ENCODE measurements at places on chromosomes 3 and 15.

DNA sequence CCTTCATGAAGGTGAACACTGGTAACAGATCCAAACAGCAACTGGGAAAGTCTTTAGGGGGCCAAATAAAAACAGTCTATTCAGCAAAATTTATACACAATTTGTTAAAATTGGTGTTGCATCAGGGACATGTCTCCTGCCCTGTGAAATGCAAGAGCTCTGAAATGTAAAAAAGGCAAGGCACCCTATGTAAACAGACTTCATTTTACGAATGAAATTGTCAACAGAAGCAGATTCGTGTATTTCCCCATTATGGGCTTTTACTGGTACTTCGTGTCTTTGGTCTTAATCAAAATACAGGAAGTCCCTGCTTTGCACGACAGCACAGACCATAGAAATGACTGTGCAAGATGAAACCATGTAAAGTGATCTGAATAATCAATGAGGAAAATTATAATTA is 127.3 kb upstream of the THBS1 start:
- DNase-seq, result no peak

- no peak for DNase-seq
Observed at GRCh38 chr3:53806182-53807116, 39.8 kb downstream of the CHDH start.

GRCh38 chr3:57683286-57683685 is 9.6 kb downstream of the DENND6A start:
- no peak for DNase-seq

DNA sequence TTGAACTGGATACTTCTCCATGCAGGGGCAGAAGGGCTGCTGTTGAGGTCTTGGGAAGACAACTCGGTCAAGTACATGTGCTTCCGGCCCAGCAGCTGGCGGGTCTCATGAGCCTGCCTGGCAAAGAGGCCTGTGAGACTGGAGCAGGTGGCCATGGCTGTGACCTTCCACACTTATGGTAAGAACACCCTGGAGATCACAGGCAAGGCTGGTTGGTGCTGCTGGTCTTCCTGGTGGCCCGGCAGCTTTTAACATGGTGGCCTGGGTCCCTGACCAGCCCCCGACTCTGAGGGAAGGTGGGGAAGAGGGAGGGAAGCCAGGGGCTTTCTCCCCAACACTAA is 15.4 kb downstream of the CHRD start:
- DNase-seq, result no peak

- DNase-seq, result no peak
Observed at GRCh38 chr15:39713846-39714245, 68.8 kb downstream of the FSIP1 start.

- no peak for DNase-seq
Observed at GRCh38 chr3:10419637-10420232, 85.7 kb downstream of the ATP2B2 start.

GRCh38 chr3:171874879-171875278 is 31.7 kb downstream of the TMEM212 start:
- DNase-seq, result no peak

DNA sequence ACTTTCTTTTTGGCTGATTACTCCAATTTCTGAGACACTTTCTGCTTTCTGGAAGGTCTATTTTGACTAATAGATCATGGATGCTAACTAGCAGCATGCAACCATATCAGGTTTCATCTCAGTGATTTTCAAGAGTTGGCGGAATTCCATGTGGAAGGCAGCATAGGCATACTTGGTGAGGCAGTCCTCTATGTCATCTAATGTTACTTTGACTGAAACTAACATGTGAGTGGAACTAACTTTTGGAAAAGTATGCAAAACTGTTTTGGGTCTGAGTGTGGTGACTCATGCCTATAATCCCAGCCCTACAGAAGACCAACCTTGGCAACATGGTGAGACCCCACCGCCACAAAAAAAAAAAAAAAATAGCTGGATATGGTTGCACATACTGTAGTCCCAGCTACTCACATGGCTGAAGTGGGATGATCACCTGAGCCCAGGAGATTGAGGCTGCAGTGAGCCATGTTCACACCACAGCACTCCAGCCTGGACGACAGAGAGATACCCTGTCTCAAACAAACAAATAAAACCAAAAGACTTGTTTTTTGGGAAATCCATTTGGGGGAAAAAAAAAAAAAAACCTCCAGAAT is 1033.7 kb downstream of the ROBO1 start:
- DNase-seq, result no peak

DNA sequence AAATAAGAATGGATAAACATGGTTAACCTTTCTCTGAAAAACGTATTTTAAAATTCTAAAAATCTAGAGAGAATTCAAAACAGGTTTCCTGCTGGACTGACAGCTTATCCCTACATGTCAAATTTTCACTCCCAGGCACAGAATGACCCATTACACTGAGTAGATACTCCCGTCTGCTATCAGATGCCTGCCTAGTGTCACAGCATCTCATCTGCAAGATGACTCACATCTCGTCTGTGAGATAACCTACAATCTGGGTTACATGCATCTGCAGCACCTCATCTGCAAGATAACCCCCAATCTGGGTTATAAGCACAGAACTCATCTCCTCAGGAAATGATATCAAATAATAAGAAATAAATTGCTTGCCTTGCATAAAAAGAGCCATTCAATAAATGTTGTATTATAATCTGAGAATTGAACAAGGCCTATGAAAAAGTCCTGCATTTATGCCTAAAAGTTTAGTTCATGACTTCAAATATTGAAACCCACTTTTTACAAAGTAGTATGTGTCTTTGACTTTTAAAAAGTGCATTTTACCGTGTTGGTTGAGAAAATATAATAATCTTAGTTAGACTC is 188.3 kb upstream of the THBS1 start:
- DNase-seq, result no peak

DNA sequence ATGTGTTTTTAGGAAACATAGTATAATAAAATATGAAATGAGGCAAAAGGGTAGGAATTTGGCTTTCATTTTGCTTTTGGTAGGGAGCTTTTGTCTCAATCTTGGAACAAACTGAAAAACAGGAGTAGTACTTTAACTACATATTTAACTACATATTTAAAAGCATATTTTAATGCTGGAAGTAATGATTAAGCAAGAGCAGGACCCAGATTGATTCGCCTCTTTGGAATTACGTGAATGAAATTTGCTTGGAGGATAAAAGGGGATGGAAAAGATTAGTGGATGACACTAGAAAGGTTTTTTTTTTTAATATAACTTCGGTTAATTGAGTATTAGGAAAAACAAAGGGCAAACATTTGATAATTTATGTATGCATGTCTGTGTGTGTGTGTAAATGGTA is 11.2 kb upstream of the TMEM212 start:
- DNase-seq, result no peak

DNA sequence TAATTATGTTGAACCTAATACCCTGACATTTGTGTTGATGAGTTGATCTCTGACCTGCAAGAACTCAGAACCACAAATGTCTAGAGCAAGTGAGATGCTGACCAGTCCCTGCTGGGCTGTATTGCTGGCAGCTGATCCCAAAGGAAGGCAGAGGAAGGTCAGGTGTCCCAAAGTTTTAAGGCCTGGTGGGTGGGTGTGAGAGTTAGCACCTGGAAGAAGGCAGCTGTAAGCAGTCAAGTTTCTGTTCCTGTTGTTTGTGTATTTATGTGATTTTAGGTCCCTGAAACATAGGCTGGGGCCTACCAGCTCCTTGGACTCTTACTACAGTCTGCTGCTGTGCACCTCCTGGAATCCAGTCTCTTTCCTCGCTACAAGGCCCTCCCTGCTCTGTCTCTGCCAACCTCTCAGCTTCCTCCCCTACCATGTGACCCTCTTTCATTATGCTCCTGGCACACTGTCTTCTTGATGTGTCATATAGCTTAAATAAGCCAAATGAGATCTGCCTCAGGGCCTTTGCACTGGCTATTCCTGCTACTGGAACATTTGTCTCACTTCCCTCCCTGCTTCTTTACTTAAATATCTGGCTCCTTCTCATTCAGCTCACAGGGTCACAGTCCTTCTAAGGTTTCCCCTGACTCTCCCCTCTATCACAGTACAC is 31.0 kb upstream of the ATOSA start:
- no peak for DNase-seq

DNA sequence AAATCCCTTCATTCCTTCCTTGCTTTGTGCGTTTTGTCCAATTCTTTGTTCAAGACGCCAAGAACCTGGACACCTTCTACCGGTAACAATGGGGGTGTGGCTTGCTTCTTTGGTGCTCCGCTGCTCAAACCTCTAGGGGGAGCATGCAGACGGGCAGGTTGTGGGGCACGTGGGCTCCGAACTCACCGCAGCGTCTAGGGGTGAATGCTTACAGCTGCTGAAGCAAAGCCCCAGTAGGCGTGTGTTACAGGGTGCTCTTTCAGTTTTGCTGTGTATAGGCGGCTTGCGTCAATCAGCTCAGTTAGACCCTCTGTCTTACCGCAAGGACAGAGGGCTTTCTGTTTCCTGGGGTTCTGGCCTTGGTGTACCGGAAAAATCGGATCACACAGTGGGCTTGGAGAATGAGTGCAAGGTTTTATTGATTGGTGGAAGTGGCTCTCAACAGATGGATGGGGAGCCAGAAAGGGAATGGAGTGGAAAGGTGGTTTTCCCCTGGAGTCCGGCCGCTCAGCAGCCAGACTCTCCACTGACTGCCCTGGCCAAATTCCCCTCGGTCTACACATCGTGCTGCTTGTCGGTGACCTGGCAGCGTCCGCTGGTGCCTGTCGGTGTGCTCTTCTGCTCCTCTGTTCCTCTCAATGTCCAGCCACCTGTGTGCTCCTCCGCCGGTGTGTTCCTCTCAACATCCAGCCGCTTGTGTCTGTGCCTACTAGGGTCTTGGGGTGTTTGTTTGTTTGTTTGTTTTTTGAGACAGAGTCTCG is 1.2 kb upstream of the LRRC34 start:
- DNase-seq, result peak; percentile 73

- DNase-seq, result no peak
Observed at GRCh38 chr3:89362496-89362895, 255.1 kb downstream of the EPHA3 start.

- DNase-seq, result no peak
Observed at GRCh38 chr3:98600412-98601095, 7.1 kb upstream of the CPOX start.

- DNase-seq, result no peak
Observed at GRCh38 chr15:38549222-38549621, 15.4 kb downstream of the RASGRP1 start.

DNA sequence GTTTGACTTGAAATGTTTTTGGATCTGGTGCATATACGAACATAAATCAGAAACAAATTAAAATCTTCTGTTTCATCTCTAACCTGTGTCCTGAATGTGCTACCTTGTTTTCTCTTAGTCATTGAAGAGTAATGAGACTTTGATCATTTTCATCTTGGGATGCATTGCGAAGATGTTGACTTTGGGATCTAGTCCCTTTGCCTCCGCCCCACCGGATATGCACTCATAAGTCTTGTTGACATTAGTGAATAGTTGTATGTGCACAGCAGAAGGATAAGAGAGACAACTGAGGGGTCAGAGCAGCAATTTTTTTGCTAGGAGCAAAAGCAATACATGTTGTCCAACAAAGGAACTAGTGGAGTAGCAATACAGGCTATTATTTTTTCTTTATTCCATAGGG is 35.9 kb upstream of the SPRED1 start:
- no peak for DNase-seq

DNA sequence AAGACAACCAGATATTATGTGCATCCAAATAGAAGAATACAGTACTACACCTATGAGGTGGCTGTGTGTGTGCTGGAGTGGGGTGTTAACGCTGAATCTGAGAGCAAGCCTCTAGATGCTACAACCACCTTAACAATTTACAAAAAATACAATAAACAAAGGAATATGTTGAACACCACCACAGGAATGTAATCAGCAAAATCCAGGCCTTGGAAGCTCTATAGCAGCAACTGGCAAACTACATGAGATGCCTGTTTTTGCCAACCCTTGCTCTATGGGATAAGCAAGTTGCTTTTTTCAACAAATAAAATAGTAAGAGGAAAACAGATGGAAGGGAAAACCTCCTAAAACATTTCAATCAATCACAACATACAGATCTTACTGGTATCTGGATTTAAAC is 23.9 kb downstream of the SLTM start:
- no peak for DNase-seq

- DNase-seq, result peak; percentile 78
Observed at GRCh38 chr3:141959589-141960554, 83.4 kb downstream of the ATP1B3 start.

DNA sequence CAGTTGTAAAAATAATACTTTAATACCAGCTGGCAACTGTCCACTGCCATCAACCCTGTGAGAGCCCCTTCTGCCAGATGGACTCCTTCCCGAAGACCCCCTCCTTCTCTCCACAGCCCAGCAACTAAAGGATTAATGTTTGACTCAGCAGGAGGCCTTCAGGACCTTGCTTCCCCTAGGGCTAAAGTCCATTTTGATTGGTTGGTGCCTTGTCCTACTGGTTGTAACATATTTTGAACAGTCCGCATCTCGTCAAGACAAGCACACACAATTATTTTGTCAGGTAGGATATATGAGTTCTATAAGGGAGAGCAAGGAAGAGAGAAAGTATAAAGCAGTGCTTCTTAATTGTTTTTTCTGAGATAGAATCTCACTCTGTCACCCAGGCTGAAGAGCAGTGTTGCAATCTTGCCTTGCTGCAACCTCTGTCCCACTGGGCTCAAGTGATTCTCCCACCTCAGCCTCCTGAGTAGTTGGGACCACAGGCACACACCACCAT is 18.6 kb downstream of the ACOX2 start:
- DNase-seq, result no peak

Data from PC-9 (cell line).